Iris pigment epithelial cell (primary cell): ENCODE measurements at places on chromosomes 6 and 20.
A peak's percentile ranks its signal among the peaks of the same experiment; 100 is the strongest.

- no peak for DNase-seq
Measured at GRCh38 chr6:47922391-47922790, 140.6 kb downstream of the OPN5 start.

DNA sequence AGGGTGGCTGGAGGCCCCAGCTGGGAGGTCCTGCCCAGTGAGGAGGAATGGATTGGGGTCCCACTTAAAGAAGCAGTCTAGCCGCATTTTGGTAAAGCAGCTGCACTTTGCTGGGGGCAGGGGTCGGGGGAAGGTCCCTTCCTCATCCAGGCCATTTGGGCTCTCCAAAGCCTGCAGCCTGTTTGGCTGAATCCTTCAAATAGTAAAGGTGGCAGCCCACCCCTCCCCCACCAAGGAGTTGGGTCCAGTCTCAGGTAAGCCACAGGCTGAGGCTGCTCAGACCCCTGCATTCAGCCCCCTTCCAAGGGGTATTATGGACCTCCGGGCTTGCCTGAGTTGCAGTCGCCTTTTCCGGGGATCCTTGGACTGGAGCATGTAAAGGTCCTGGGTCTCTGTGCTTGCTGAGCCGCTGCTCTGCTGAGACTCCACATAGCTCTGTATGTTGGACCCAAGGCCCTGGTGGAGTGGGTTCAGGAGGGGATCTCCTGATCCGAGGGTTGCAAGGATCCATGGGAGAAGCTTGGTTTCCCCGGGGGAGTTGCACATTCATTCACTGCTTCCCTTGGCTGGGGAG lies 417.4 kb downstream of the KHDRBS2 start:
- no peak for DNase-seq

DNA sequence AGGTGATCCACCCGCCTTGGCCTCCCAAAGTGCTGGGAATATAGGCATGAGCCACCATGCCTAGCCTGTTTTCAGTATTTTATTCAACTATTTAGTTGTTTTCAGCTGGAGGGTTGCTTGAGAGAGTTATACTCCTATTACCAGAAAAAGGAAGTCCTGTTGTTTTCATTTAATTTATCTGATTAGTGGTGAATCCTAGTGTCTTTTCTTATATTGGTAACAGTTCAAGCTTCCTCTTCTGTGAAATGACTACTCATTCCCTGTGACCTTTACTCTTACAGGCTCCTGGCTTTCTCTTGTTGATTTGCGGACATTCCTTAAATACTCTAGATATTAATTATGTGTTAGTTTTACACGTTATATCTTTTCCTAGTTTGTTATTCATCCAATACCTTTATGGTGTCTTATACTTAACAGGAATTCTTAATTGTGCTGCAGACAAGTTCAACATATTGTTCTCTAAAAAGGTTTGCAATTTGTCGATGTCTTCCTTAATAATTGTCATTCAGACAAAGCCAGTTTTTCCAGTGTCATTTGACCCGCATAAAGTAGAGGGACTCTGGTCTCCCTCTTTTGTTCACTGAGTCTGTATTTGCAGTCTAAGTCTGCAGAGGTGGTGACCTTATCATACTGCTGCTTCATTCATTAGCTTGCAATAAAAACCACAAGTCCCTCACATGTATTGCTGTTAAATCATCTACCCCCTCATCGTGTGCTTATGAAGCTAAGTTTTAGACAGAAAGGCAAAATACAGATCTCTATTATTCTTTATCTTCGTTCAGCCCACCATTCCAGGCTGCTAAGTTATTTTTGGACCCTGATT lies 51.4 kb downstream of the ZBTB9 start:
- DNase-seq, result no peak

- peak; percentile 61 for DNase-seq
Measured at GRCh38 chr6:25601800-25602673, 50.0 kb upstream of the SCGN start.

DNA sequence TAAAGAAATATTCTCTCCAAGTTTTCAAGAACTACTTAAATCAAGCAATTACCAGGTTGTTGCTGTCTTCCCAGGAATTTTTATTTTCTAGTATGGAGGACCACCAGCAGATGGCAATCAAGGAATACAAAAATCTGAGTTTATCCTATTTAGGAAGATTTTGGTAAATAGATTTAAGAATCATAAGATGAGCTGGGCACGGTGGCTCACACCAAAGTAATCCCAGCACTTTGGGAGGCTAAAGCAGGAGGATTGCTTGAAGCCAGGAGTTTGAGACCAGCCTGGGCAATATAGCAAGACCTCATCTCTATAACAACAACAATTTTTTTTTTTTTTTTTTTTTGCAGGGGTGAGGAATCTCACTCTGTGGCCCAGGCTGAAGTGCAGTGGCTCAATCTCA lies 19.3 kb upstream of the SEC63 start:
- DNase-seq, result peak; percentile 34

DNA sequence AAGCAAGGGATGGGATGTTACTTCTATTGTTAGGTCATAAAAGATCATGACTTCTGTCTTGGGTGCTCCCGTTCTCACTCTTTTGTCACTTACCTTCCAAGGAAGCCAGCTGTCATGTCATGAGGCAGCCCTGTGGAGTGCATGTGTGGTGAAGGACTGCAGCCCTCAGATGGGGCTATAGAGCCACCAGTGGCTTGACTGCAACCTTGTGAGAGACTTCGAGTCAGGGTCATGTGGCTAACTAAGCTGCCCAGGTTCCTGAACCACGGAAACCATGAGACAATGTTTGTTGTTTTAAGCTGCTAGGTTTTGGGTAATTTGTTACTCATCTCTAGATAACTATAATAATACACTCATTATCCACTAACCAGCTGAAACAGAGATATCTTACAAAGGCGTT lies 477.1 kb downstream of the BTBD3 start:
- DNase-seq, result peak; percentile 17
